ENCODE measurements at places on chromosomes 12 and 14.

- DNase-seq, result peak; percentile 37
- peak overlapping the region; percentile 99 for H3K4me3 ChIP-seq
- H3K27me3 ChIP-seq, result no peaks in the 10 kb centered on the region
- peak overlapping the region; percentile 100 for H3K27ac ChIP-seq
- peaks cover 96% of the 10 kb centered on the region for H3K36me3 ChIP-seq
- H3K4me1 ChIP-seq, result peaks cover 97% of the 10 kb centered on the region
Measured at GRCh38 chr14:99254328-99255009, 17.5 kb downstream of the BCL11B start.

DNA sequence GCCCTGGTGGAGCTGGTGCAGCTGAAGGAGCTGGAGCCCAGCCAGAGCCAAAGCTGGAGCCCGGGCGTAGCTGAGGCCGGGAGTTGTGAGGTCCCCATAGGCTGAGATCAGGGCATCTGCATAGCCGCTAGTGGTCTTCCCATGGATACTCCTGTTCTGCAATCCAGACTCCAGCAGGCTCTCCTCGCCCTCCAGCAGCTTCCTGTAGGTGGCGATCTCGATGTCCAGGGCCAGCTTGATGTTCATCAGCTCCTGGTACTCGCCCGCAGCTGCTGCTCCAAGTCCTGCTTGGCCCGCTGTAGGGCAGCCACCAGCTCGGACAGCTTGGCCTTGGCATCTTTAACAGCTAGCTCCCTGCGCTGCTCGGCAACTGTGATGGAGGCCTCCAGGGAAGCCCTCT is 966.1 kb downstream of the FSCB start:
- DNase-seq, result no peak
- H3K4me1 ChIP-seq, result no peaks in the 10 kb centered on the region
- H3K27me3 ChIP-seq, result no peaks in the 10 kb centered on the region
- no peaks in the 10 kb centered on the region for H3K36me3 ChIP-seq
- H3K27ac ChIP-seq, result no peak overlapping the region

DNA sequence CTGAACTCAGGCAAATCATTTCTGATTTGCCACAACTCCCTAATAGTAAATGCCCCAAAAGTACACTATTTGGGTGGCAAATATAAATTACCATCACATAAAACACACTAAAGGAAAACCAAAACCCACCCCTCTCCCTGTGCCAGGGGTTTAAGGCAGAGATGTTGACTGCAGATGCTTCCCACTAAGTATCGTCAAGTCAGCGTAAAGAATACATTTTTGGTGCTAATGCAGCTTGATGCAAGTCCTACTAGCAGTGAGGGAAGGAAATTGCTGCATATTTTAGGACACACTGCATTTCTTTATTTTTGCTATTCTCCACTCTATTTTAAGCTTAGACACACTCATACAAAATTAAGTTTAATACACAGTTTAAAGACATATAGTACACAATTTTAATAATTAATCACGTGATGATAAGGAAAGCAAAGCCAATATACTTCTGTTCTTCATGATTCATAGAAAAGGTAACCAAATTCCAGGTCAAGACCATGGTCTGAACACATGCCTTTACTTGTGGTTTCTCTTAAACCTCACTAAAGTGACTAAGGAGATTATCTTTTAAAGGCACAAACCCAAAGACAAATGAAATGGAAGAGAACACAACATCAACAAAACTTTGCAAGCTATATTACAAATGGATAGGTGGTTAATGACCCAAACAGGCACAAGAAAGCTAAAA is 162.2 kb downstream of the STXBP6 start:
- H3K36me3 ChIP-seq, result no peaks in the 10 kb centered on the region
- peaks cover 25% of the 10 kb centered on the region for H3K27me3 ChIP-seq
- H3K4me1 ChIP-seq, result no peaks in the 10 kb centered on the region
- no peak overlapping the region for H3K27ac ChIP-seq
- no peak for DNase-seq
- H3K4me3 ChIP-seq, result no peak overlapping the region

DNA sequence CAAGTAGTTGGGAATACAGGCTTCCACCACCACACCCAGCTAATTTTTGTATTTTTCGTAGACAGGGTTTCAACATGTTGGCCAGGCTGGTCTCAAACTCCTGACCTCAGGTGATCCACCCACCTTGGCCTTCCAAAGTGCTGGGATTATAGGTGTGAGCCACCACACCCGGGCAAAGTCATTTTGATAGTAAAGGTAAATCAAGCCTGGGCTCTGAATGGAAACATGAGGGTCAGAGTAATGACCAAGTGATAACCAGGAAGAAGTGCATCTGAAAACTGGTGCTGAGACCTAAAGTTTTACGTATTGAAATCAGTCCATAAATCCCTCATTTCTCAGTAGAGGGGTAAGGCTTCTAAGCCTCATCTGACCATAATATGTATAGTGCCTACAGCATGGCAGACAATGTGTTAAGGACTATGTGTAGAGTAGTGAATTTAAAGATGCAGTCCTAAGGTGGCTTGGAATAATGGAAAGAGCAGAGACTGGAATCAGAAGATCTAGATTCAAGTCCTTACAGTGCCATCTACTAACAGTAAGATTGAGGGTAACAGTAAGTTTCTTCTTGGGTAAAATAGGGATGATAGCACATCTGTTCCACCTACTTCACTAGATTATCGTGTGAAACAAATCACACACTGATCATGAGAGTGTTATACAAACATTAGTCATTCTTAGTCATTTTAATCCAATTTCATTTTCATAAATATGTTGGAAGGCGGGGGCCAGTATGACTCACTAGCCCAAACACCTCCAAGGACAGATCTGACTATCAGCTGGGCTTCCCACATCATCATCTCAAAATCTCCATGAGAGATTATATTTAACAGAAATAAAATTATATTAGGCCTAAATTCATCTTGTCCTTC is 11.2 kb downstream of the MAP4K5 start:
- H3K27me3 ChIP-seq, result no peaks in the 10 kb centered on the region
- H3K36me3 ChIP-seq, result peaks cover 17% of the 10 kb centered on the region
- DNase-seq, result peak; percentile 61
- H3K27ac ChIP-seq, result peak overlapping the region; percentile 97
- H3K4me3 ChIP-seq, result peak overlapping the region; percentile 62

GRCh38 chr14:94385553-94386057 is 2.8 kb downstream of the SERPINA1 start:
- no peak overlapping the region for H3K4me3 ChIP-seq
- H3K4me1 ChIP-seq, result no peaks in the 10 kb centered on the region
- H3K36me3 ChIP-seq, result no peaks in the 10 kb centered on the region
- DNase-seq, result no peak

GRCh38 chr12:30191696-30192455 is 408.1 kb upstream of the TMTC1 start:
- H3K4me3 ChIP-seq, result no peak overlapping the region
- H3K27me3 ChIP-seq, result no peaks in the 10 kb centered on the region
- H3K27ac ChIP-seq, result no peak overlapping the region

- peaks cover 96% of the 10 kb centered on the region for H3K36me3 ChIP-seq
- peak overlapping the region; percentile 98 for H3K27ac ChIP-seq
- H3K4me3 ChIP-seq, result no peak overlapping the region
Measured at GRCh38 chr12:123721245-123721644, 9.1 kb downstream of the ATP6V0A2 start.

- H3K27ac ChIP-seq, result no peak overlapping the region
- H3K27me3 ChIP-seq, result no peaks in the 10 kb centered on the region
- H3K4me3 ChIP-seq, result no peak overlapping the region
- H3K36me3 ChIP-seq, result no peaks in the 10 kb centered on the region
- no peak for DNase-seq
Measured at GRCh38 chr14:64968651-64969050, 3.5 kb downstream of the RAB15 start.

- H3K4me1 ChIP-seq, result no peaks in the 10 kb centered on the region
- DNase-seq, result no peak
- H3K27ac ChIP-seq, result no peak overlapping the region
- no peaks in the 10 kb centered on the region for H3K27me3 ChIP-seq
Measured at GRCh38 chr12:29306266-29306665, 74.7 kb downstream of the ERGIC2 start.

GRCh38 chr14:90544971-90545370 is 148.1 kb downstream of the CALM1 start:
- no peak overlapping the region for H3K27ac ChIP-seq
- H3K36me3 ChIP-seq, result no peaks in the 10 kb centered on the region
- DNase-seq, result no peak
- no peaks in the 10 kb centered on the region for H3K4me1 ChIP-seq
- no peak overlapping the region for H3K4me3 ChIP-seq

DNA sequence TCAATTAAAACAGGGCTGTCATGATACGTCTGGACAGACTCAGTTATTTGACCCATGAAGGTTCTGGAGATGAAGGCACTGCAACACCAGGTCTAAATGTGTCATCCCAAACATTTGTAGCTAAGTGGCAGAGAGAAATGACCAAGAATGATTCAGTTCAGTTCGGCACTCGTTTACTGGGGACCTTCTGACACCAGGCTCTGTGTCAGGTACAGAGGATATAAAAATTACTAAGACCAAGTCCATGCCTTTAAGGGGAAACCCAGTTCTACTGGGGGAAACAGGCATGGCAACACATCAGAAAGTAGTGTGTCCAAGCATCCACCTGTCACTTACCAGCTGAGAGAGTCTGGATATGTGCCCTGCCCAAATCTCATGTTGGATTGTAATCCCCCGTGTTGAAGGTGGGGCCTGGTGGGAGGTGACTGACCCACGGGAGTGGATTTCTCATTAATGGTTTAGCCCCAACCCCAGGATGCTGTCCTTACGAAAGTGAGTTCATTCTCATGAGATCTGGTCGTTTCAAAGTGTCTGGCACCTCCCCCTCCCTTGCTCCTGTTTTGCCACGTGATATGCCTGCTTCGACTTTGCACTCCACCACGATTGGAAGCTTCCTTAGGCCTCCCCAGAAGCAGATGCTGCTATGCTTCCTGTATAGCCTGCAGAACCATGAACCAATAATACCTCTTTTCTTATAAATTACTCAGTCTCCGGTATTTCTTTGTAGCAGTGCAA is 41.9 kb upstream of the BCL2L14 start:
- H3K36me3 ChIP-seq, result peaks cover 13% of the 10 kb centered on the region
- H3K27me3 ChIP-seq, result no peaks in the 10 kb centered on the region
- no peak overlapping the region for H3K4me3 ChIP-seq
- H3K4me1 ChIP-seq, result peaks cover 66% of the 10 kb centered on the region

DNA sequence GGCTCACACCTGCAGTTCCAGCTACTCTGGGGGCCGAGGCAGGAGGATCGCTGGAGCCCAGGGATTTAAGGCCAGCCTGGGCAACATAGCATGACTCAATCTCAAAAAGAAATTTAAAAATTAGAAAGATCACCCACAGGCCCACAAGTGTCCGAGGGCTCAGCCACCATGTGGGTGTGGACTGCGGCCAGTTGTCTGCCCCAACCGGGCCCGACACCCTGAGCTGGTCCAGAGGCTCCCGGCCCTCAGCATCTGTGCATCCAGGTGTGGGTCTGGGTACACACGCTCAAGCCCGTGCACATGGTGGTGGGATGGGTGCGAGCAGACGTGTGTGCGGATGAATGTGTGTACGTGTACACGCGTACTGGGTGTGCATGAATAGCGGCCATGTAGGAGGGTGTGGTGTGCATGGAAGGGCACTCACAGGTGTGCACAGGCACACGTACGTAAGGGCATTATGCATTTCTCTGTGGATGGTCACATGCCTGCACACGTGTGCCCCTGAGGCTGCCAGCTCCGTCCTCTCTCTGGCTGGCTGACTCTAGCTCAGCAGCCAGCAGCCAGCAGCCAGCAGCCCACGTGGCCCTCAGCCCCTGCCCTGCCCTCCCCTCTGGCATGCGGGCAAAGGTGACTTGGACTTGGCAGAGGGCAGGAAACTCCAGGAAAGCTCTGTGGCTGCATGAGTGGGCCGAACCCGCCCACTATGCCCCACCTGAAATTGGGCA is 23.3 kb upstream of the NUDT14 start:
- no peaks in the 10 kb centered on the region for H3K36me3 ChIP-seq
- H3K27ac ChIP-seq, result no peak overlapping the region
- no peak overlapping the region for H3K4me3 ChIP-seq

DNA sequence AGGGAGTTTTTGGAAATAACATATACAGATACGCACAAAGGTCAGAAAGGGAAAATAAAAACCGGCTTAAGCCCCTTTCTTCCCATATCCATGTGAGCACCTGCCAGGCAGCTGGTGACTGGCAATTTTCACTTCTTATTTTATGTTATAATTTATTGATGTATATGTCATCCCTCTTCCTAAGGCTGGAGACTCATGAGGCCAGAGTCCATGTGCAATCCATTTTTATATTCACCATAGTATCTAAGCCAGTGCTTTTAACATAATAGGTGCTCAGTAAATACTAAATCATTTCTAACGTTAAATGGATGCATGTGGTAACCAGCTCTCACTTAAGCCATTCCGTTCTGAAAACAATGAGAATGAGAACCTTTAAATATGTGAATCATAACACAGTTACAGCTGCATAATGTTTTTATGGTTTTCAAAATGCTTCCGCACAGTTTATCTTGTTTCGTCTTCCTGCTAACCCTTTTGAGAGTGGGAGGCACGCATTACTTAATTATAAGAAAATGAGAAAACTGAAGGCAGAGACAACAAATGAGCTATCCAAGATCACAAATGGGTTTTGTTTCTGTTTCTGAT is 178.3 kb downstream of the CACNA1C start:
- H3K4me3 ChIP-seq, result no peak overlapping the region
- no peaks in the 10 kb centered on the region for H3K36me3 ChIP-seq
- peaks cover 2% of the 10 kb centered on the region for H3K4me1 ChIP-seq
- no peak for DNase-seq

- H3K27ac ChIP-seq, result peak overlapping the region; percentile 86
- no peaks in the 10 kb centered on the region for H3K4me1 ChIP-seq
- no peaks in the 10 kb centered on the region for H3K36me3 ChIP-seq
- DNase-seq, result no peak
Measured at GRCh38 chr12:108605000-108605689, 7.3 kb upstream of the TMEM119 start.

DNA sequence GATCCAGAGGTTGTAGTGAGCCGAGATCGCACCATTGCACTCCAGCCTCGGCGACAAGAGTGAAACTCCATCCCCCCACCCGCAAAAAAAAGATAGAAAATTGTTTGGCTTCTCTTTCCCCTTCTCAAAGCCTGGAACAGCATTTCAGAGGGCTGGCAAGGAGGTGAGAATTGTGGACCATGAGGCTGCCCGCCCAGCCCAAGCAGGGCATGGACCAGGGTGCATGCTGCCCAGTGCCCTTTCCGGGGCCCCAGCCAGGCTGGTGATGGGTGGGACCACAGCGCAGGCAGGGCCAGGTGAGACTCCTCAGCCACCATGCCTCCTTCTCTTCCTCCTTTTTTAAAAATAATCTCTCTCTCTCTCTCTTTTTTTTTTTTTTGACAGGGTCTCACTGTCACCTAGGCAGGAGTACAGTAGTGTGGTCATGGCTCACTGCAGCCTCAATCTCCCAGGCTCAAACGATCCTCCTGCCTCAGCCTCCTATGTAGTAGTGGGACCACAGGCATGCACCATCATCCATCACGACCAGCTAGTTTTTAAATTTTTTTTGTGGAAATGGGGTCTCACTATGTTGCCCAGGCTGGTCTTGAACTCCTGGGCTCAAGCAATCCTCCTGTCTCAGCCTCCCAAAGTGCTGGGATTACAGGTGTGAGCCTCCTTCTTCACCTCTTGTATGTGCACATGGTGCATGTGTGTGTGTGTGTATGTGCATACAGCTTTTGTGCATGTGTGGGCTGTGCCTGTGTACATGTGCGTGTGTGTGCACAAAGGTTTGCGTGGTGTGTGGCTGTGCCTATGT is 22.2 kb downstream of the SYNDIG1L start:
- H3K4me1 ChIP-seq, result peaks cover 17% of the 10 kb centered on the region
- DNase-seq, result peak; percentile 0
- no peaks in the 10 kb centered on the region for H3K27me3 ChIP-seq
- H3K36me3 ChIP-seq, result no peaks in the 10 kb centered on the region
- no peak overlapping the region for H3K4me3 ChIP-seq

- no peak for DNase-seq
- no peaks in the 10 kb centered on the region for H3K36me3 ChIP-seq
- no peak overlapping the region for H3K4me3 ChIP-seq
- H3K27ac ChIP-seq, result no peak overlapping the region
- H3K27me3 ChIP-seq, result peaks cover 6% of the 10 kb centered on the region
- H3K4me1 ChIP-seq, result peaks cover 52% of the 10 kb centered on the region
Measured at GRCh38 chr14:72523424-72524294, 370.2 kb downstream of the DPF3 start.

Data from activated T-cell treated with anti-CD3 and anti-CD28 coated beads, Interleukin-2, amount 50 U/mL, for 24 hours (primary cell).